ENCODE measurements at places on chromosomes 11 and 22.
A peak's percentile ranks its signal among the peaks of the same experiment; 100 is the strongest.

DNA sequence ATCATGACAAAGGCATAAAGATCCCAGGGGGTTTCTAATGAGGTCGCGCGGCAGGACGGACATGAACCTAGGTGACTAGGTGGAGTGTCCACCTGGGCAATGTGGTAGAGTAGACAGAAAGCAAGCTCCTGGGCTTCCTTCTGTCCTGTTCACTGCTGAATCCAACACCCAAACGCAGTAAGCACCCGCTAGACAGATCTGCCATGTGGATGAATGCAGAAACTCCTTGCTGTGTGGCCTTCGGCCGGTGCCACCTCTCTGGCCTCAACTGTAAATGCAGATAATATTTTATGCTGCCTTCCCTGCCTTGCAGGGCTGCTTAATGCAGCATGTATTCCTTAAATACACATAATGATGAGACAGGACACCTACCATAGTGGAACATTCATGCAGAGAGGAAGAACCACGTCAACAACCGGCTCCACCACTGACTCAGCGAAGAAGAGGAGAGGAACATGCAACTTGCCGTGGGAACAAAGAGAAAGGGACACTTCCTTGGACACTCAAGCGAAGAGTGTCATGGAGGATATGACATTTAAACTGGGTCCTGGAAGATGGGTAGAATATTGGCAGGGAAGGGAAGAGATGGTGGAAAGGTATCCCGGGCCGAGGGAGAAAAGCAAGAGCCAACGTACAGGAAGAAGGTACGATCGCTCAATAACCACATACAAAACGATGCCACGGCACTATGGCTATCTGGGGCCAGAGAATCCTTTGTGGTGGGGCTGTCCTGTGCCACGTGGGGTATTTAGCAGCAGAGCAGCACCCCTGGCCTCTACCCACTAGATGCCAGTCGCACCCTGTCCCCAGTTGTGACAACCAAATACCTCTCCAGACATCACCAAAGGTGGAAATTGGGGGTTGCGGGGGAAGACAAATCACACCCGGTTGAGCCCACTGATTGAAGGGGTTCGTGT, 30.8 kb downstream of the MYH9 start:
- ATAC-seq, result no peak

DNA sequence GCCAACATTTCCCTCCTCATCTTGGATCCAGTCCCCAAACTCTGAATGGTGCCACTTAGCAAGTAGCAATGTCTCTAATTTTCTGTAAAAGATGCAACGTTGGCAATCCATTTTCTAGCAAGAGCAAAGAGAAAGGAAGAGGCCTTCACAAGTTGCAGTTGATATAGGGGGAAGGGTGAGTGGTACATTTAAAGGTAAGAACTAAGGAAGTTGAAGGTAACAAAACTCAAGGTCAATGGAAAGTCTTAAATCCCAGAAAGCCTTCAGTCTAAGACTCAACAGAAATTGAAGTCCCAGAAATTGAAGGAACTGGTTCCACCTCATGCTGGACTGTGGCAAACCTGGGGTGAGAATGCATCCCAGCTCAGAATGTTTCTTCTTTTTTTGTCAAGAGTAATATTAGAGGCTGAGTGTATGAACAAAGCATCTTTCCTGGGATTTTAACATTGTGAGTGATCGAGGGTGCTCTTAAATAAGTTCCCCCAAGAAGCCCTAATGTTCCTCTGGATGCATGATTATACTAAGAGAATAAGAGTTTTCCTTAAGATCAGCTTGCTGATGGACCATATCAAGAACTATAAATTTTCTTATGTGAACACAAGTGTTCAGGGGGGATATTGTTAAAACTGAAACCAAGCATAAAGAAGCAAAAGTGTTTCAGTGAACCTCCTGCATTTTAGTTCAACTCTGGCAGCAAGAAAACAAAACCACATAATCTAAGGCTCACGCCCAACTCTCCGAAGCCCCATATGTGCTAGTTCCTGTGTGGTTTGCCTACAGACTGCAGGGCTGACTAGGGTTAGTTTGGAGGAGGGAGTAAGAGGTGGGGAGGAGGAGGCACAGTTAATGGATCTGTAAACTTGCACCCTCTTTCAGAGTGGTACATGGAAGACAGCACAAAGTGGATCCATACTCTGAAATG, at the start of gene GRAP2:
Gene GRAP2 (plus strand): TSS at position 779 of the 922 bp plus-strand sequence. CDS start 46,023 bp downstream, outside the sequence.
- no peak for ATAC-seq

DNA sequence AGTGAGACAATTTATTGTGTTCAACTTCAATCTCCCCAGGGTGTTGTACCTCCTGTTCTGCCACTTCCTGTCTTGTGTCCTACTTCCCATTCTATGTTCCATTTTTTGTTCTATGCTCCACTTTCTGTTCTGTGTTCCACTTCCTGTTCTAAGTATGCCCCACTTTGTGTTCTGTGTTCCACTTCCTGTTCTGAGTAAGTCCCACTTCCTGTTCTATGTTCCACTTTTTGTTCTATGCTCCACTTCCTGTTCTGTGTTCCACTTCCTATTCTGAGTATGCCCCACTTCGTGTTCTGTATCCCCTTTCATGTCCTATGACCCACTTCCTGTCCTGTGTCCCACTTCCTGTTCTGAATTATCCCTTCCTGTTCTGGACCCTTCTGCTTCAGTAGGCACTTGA, 732.7 kb downstream of the TBC1D22A start:
- ATAC-seq, result no peak

DNA sequence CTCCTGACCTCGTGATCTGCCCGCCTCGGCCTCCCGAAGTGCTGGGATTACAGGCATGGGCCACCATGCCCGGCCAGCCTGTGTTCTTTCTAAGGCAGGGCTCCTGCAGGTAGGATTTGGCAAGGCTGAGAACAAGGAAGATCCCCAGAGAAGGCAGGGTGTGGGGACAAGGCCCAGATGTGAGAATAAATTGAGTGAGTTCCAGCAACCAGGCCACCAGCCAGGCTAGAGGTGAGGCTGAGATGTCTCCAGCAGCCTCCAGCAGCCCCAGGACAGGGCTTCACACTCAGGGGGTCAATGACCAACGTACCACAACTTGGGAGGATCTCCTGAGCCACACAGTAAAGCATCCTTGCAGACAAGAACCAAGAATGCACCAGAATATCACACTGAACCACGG, 75.1 kb downstream of the BUD13 start:
- no peak for ATAC-seq

DNA sequence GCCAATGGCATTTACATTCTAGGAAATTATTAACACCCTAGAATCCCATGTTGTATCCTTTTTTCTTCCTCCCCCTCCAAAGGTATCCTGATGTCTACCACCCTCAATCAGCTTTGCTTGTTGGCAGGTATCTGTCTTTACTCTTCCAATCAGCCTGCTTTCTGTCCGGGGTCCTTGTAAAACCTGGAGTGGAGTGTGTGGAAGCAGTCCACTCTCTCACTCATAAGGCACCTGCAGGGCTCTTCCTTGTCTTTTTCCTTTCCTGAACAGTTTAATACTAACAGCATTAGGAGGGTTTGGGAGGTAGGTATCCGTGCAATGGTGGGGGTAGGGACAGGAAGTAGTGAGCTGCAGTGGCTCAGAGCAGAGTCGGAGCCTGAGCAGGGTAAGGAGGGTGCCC, 193.4 kb downstream of the BARX2 start:
- ATAC-seq, result no peak

GRCh38 chr22:45768490-45768889, 96.9 kb downstream of the ATXN10 start:
- no peak for ATAC-seq

DNA sequence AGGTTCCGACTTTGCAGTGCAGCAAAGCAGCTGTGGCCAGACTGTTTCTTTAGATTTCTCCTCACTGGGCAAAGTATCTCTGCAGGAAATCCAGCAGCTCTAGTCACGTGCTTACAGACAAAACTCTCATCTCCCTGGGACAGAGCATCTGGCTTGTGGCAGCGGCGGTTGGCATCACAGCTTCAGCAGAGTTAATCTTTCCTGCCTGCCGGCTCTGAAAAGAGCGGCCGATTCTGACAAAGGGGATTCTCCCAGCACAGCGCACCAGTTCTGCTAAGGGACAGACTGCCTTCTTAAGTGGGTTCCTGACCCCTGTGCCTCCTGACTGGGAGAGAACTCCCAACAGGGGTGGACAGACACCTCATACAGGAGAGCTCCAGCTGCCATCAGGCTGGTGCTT, 1357.3 kb upstream of the TENM4 start:
- no peak for ATAC-seq

DNA sequence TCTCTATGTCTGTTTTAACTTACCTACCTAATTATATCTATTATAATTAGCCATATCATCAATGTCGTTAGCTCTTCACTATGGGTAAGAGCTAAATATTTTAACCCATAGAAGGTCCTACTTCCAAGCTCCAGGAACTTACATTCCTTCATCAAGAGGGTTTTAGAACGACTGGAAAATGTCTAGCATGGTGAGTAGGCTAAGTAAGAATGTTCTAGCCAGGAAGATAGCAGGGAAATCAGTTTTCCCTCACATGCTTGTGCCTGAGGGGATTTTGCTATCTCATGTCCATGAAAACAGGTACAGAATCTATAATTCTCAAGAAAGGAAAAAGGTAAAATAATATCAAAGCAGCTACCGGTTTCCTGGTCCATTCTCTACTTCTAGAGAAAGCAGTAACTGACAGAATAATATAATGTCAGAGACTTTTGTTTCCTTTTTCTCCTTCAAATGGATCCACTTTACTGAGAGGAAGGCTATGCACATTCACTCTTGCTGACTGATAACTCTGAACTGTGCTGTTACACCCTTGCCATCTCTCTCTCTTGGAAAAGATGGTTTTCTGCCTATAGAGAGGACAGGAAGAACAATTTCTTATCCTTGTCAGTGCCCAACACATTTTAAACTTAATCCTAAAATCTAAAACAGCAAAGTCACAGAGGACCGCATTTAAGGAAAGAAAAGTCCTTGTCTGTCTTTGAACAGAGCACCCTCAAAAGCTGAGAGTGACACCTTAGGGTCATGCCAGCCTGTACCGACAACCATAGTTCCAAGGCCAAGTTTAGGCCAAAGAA, 67.0 kb downstream of the MAML2 start:
- no peak for ATAC-seq

DNA sequence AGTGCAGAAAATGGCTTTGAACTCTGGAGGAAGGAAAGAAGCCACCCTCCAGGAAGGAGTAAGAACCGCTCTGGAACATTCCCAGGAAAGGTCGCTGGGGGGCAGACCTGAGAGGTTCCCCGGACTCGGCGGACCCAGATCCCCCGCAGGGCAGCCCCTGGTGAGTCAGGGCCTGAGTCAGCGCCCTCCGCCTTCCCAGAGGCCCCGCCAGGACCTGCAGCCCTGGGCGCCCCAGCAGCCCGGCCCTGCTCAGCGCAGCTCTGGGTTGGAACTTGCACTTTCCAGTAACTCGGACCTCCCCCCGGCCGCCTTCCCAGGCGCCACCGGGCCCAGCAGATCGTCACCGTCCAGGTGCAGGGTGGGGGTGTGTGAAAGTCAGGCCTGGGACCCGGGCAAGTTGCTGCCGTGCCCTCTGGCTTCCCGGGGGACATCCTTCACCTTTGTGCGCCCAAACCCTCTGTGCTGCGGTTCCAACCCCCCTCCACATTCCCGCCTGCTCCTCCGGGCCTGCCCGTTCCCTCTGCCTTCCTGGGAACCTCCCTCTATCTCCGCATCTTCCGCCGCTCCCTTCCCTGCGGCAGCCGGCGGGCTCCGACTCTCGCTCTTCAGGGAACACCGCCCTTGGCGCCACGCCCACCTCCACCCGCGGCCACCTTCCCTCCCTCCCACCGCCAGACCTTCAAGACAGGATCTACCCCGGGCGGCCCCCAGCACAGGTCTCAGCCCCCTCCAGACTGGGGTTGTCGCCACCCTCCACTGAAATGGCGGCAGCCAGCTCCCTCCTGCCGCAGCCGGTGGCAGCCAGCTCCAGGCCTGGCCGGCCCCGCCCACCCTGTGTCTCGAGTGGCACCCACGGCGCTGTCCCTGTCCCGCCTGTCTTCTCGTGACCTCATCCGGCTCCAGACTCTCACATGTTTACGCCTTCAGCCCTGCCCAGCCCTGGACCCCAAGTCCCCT, 36.8 kb upstream of the WNT7B start:
- ATAC-seq, result peak; percentile 97

GRCh38 chr11:39288011-39288410, 2171.4 kb downstream of the LRRC4C start:
- no peak for ATAC-seq

- no peak for ATAC-seq
These were observed 674.5 kb downstream of the BRD1 start for GRCh38 chr22:49152939-49153770.

- ATAC-seq, result no peak
These were observed 4.2 kb downstream of the CHORDC1 start for GRCh38 chr11:90218606-90219005.

GRCh38 chr11:65851083-65851579, 6.8 kb downstream of the CFL1 start:
- peak; percentile 37 for ATAC-seq

DNA sequence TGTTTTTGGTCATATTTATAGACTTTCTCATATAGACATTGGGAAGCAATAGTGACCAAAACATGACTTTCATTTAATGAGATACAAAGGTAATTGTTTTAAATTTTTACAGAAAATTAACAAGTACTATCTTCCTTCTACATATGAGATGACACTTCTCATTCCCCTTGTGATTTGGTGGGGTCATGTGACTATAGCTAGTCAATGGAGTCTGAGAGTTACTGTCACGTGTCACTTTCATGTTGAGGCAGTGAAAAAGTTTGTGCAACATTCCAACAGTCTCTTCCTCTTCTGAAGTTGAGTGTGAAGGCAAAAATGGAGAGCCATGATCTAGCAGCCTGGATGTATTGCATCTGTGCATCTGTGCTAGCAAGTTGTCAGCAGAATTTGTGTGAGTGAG, 618.3 kb upstream of the LRRC4C start:
- ATAC-seq, result no peak

- no peak for ATAC-seq
These were observed 48.4 kb downstream of the ANO1 start for GRCh38 chr11:70126494-70126893.

DNA sequence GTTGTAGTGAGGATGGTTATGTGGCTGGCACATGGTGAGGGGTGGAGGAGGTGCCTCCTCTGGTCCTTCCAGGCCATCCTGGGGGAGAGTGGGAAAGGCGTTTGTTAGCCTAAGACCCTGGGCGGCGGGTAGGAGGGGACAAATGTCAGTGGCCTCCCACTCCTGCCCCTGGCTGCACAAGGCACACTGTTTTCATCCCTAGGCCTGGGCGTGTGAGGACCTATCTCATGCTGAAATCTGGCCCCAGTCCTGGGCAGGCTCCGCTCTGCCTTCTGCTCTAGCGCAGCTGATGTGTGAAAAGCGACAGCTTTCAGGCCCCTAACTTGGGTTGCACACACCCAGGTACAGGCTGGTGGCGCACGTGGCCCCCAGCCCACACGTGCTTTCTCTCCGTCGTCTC, 32.1 kb downstream of the DAGLA start:
- no peak for ATAC-seq

GRCh38 chr11:106464728-106465127, 387.3 kb downstream of the AASDHPPT start:
- ATAC-seq, result no peak

DNA sequence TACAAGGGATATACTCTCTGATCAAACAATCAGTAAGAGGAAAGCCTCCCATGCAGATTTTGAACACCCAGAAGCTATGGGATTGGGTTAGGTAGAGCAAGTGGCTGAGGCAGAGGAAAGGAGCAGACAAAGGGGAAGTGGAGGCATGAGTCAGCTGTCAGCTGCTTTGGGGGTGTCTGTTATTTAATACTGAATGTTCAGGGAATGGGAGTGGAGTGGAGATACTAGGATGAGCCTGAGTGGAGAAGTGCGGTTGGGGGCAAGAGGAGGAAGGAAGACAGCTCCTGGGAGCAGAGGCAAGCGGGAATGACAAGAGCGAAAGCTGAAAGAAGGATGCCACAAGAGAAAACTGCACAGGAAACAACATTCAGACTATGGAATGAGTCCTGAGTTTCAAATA, 22.7 kb upstream of the TMPRSS5 start:
- no peak for ATAC-seq

GRCh38 chr11:118304568-118305248, at the start of gene CD3E:
CD3E (plus strand) TSS chr11:118304730; CDS start chr11:118304953, 223 bp downstream.
- ATAC-seq, result no peak

Data from SK-N-SH treated with all-trans-retinoic acid at 6 μM for 48 hours (cell line).